HAP-1 (cell line): ENCODE measurements at places on chromosomes 3 and 15.

DNA sequence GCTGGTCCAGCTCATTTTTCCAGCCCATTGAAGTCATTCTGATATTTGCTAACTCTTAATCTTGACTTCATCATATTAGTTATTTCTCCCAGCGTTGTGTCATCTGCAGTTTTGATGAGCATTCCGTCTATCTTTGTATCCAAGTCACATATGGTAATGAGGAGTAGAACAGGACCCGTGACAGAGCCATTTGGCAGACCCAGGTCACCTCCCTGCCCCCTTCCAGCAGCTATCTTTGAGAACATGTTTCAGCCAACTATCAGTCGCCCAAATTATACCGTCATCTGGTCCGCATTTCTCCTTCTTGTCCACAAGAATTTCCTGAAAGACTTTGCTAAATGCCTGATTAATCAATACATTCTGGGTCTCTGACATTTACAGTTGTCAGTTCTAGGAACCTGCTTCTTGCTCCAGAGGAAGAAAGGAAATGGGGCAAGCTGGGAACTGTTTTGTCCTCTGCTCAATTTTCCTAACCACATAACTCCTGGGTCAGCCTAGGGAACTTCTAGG, 347.1 kb upstream of the NR2E3 start:
- no peak for DNase-seq

DNA sequence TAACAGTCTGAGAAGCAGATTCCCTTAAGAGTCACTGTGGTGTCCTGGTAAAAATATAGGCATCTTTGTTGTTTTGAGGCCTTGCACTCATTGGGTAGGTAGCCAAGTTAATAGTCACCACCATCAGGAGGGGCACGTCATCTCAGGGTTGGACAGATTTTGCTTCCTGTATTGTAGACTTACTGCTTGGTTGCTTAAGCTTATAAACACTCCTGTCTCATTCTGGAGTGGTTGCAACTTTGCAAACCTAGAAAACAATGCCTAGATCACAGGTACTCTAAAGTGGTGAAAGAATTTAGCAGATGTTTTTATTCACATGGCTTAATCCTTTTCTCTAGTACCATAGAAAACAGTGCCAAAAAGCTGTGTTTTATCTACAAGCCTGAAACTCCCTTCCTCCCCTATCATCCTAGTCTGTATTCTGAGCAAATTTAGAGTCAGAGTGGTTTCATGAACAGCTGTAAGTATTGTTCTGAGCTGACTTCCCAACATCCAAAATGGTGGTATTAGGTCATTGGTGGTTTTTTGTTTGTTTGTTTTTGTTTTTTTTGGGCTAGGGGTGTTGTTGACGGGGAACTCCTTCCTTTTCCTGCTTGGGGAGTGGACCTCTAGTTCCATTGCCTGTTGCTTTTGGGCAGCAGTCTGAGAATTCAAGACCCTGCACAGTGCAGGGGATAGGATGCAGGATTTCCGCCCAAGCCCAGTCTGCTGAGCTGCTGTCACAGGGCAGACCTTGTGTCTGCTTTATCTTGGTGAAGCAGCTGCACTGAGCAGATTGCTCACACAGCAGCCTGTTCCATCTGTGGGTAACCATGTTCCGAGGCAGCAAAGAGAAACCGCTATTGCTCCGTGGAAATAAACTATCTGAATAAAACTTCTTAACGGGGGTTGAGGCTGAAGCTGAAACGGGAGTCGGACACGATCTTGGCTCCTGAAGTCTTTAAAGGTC, 202.0 kb downstream of the AKAP13 start:
- DNase-seq, result no peak

GRCh38 chr15:93314245-93314644, 225.2 kb upstream of the RGMA start:
- DNase-seq, result no peak

DNA sequence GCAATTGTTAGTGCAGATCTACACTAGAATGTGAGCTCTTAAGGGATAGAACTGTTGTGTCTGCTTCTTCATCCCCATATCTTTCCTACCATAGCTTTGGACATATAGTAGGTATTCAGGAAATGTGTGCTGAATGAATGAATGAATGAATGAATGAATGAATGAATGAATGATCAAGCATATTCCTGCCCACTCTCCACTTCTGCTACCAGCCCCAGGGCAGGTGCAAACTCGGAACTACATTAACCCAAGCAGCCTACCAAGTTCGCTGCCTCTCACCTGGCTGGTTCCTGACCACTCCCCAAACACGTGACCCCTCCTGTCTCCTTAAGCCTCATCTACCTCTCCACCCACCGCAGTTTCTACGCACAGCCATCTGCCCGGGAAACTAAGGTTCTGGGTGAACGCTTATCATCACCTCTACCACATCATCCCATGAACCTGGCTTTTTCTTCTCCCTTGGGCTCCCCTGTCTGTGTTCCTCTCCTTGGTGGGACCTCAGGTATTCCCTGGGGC, 26.8 kb downstream of the PAQR5 start:
- DNase-seq, result no peak

DNA sequence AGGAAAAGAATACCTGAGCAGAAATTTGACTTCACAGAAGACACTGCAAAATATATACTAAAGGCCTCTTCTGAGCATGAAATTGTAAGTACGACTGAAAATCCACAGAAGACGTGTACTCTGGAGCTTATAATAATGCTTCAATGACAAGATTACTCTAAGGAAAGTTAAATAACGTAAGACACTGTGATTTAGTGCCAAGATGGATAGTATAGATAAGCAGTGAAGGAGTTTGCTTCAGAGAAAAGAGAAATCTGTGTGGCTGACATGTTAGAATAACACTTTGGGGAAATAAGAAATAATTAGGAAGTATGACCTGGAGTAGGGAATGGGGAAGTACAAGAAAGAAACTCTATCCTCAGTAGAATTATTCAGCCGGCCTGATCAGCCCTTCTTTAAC, 28.9 kb downstream of the ALDH1A2 start:
- DNase-seq, result no peak

DNA sequence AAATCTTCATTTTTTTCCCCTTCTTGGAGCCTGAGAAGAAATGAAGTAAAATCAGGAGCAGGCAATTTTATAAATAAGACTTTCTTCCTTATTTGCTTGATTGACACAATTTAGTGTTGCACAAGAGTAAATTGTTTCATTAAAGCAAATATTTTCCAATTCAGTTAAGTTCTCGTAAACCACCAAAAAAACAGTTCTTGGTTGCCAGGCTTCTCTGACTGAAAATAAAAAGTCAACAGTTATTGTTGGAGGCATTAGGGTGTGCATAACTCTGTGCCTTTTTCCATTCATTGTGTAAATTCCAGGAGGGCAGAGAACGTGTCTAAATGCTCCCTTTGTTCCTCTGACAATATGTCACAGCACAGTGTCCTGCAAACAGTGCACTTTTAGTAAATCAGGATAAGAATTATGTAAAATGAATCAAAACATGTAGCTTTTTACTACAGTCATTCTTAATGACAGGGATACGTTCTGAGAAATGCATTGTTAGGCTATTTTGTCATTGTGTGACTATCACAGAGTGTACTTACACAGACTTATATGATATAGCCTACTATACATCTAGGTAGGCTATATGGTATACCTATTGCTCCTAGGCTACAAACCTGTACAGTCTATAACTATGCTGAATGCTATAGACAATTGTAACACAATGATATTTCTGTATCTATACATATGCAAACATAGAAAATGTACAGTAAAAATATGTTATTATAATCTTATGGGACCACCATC, at the start of gene CP:
Gene CP, minus strand, starts transcription at position 47 of the 735 bp plus-strand sequence. Its CDS starts 37 bp downstream, at position 10.
- peak; percentile 62 for DNase-seq

- no peak for DNase-seq
Observed at GRCh38 chr3:194976049-194976451, 290.4 kb downstream of the FAM43A start.

DNA sequence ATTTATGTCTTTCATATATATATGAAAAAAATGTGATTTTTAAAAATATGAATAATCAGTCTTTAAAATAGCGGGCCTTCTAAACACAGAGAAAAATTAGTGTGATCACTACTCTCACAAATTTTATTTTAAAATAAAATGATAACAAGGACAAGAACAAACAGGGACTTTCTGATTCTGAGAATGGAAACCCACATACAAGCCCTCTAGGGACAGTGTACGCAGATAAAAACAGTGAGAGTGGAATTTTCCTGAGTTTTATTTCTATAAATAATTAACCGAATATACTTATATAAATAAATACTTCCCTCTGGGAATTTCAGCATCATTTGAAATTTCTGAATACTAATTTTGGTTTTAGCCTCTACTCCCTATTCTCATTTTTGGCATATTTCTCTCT, 201.4 kb upstream of the CBLB start:
- no peak for DNase-seq

DNA sequence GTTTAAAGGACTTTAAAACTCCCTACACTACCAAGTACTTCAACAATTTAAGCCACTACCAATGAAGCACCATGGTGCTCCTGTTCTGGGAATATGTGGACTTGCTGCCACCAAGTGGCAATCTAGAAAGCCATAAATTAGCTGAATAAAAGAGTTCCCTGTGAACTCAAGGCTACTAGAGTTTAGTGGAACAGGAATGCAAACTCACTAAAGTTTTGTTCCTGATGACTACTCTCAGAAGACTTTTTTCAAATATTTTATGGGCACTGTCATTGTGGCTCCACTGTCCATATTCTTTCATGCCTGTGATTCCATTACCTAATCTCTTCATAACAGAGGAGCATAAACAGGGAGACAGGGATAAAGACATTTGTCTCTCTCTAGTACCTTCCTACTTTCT, 63.9 kb downstream of the TMCC1 start:
- DNase-seq, result peak; percentile 50

- DNase-seq, result no peak
Observed at GRCh38 chr3:30421266-30421665, 185.1 kb upstream of the TGFBR2 start.

GRCh38 chr15:77623755-77624524, 8.8 kb downstream of the LINGO1 start:
- no peak for DNase-seq
